ENCODE measurements at places on chromosomes 3 and 15.

DNA sequence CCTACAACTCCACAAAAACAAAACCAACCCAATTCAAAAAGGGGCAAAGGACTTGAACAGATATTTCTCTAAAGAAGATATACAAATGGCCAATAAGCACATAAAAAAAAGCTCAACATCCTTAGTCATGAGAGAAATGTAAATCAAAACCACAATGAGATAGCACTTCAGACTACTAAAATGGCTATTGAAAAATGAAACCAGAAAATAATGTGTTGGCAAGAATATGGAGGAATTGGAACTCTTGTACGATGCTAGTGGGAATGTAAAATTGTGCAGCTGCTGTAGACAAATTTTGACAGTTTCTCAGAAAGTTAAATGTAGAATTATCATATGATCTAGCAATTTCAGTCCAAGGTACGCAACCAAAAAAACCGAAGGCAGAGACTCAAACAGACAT is 29.0 kb downstream of the KY start:
- ATAC-seq = no peak

DNA sequence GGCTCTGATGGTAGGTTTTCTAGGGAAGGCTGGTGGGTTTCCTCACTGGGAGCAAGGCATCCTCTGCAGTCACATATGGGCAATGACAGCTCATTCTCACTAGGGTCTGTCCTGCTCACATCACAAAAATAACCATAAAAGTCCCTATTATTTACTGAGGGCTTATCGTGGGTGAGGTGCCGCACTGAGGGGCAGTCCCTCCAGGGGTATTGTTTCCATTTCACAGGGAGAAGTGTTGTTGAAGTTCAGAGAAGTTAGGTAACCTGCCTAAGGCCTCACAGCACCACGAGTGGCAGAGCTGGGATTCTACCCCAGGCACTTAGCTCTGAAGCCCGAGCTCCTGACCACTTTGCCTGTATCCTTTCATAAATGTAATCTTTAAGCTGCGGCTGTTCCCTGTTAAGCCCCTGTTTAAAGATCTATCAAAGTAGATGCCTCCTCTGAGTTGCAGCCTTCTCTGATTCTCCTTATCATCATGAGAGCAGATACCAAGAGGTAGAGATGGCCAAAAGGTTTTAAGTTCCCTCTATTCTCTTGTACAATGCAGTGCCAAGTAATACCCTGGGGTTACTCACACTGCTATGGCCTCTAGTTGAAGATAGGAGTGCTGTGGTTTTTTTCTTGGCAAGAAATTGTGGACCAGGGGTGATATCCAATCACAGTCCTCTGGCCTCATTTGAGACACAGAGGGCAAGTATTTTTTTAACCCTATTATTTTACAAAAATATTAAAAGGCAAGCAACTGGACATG is 107.0 kb downstream of the RPLP1 start:
- no peak for ATAC-seq

- no peak for ATAC-seq
These were observed 63.9 kb downstream of the RBM6 start for GRCh38 chr3:50003824-50004223.

DNA sequence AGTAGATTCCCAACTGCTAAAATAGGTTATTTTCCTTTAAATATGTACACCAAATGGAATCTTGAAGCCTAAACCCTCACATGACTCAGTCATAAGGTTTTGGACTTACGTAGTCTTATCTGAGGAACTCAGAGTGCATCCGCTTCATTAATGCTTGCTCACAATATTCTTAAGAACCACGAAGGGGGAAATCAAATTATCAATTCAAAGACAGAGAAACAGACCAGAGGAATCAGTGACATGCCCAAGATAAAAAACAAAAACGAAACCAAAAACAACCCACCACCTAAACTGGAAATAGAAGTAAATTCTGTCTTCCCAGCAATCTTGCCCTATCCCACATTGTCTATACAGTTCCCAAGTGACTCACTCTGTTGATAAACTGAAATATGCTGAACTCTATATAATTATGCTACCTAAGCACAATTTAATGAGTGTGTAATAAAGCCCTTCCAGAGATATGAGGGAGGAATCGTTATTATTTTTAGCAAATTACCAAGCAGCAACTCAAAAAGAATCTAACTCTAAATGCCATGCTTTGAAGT is 135.4 kb upstream of the CBLB start:
- ATAC-seq = no peak

GRCh38 chr3:39272191-39272590 is 7.6 kb downstream of the CX3CR1 start:
- ATAC-seq = no peak

Data from gastroesophageal sphincter (tissue), 4 donors.